ENCODE measurements at places on chromosomes 7 and 10.

GRCh38 chr7:42021631-42022030 is 215.4 kb downstream of the GLI3 start:
- H3K4me3 ChIP-seq = no peak overlapping the region
- no peaks in the 10 kb centered on the region for H3K4me1 ChIP-seq
- no peaks in the 10 kb centered on the region for H3K27me3 ChIP-seq
- 0 out of 2 replicates have a peak, but pooled peaks cover 6% of the 10 kb centered on the region for H3K36me3 ChIP-seq
- H3K27ac ChIP-seq = no peak overlapping the region

GRCh38 chr10:27893358-27893954 is 105.4 kb downstream of the ODAD2 start:
- H3K4me1 ChIP-seq = peaks cover 7% of the 10 kb centered on the region
- DNase-seq = peak; percentile 64
- no peak overlapping the region for H3K4me3 ChIP-seq
- H3K27ac ChIP-seq = 0 out of 2 replicates have a peak overlapping the region, but pooled peaks have one; percentile 5

DNA sequence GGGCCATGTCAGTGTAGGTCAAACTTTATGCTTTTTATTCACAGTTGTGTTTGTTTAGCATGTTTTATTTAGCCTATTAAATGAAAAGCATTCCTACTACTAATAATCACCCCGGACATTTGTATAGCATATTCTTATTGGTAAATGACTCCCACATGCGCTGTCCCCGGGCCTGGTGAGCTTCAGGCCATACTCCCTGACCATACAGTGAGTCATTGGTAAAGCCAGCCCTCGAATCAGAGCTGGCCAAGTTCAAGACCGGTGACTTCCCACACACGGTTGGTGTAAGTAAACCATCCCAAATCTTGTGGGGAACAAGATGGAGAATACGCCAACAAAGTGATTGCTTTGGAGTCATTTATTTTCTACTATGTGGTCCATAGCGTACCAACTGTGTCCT is 238.7 kb upstream of the TCF7L2 start:
- DNase-seq = peak; percentile 88
- no peaks in the 10 kb centered on the region for H3K27me3 ChIP-seq

DNA sequence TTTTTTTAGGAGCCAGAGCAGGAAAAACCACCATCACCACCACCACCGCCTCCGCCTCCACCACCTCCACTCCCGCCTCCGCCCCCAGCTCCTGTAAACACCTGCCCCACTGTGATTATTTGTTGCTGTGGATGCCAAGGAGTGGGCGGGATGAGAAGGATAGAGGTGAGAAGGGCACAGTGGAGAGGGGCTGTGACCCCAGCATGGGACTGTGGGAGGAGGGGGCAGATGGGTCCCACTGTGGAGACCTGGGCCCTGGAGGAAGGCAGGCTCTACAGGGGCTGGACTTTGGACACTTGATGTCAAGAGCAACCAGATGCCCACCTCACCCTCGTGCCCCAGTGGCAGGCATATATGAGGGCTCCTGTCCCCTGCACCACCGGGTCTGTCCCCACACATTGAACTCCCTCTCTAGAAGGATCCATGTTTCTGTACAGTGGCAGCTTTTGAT is 24.7 kb downstream of the ANTXRL start:
- H3K27me3 ChIP-seq = no peaks in the 10 kb centered on the region
- H3K4me3 ChIP-seq = no peak overlapping the region
- H3K36me3 ChIP-seq = no peaks in the 10 kb centered on the region
- H3K27ac ChIP-seq = no peak overlapping the region
- H3K4me1 ChIP-seq = no peaks in the 10 kb centered on the region

- H3K4me3 ChIP-seq = no peak overlapping the region
- no peak overlapping the region for H3K27ac ChIP-seq
- H3K36me3 ChIP-seq = no peaks in the 10 kb centered on the region
- H3K4me1 ChIP-seq = no peaks in the 10 kb centered on the region
Measured at GRCh38 chr10:26367771-26368170, 70.4 kb upstream of the APBB1IP start.

DNA sequence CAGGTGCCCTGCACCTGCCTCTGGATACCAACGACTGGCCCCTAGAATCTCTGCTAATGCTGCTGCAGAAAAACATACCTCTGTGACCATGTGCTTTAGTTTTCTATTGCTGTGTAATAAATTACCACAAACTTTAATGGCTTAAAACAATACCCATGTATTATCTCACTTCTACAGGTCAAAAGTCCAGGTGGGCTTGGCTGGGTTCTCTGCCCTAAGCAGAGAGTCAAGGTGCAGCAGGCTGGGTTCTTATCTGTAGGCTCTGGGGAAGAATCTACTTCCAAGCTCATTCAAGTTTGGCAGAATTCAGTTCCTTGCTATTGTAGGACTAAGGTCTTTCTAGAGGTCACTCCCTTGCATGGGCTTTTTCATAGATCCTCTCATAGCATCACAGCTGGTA is 52.3 kb downstream of the CCDC71L start:
- no peaks in the 10 kb centered on the region for H3K27me3 ChIP-seq
- no peaks in the 10 kb centered on the region for H3K36me3 ChIP-seq
- H3K4me1 ChIP-seq = peaks cover 29% of the 10 kb centered on the region

GRCh38 chr10:127346604-127347003 is 150.2 kb upstream of the INSYN2A start:
- no peak for DNase-seq
- H3K4me1 ChIP-seq = no peaks in the 10 kb centered on the region
- no peaks in the 10 kb centered on the region for H3K36me3 ChIP-seq
- H3K27me3 ChIP-seq = no peaks in the 10 kb centered on the region

DNA sequence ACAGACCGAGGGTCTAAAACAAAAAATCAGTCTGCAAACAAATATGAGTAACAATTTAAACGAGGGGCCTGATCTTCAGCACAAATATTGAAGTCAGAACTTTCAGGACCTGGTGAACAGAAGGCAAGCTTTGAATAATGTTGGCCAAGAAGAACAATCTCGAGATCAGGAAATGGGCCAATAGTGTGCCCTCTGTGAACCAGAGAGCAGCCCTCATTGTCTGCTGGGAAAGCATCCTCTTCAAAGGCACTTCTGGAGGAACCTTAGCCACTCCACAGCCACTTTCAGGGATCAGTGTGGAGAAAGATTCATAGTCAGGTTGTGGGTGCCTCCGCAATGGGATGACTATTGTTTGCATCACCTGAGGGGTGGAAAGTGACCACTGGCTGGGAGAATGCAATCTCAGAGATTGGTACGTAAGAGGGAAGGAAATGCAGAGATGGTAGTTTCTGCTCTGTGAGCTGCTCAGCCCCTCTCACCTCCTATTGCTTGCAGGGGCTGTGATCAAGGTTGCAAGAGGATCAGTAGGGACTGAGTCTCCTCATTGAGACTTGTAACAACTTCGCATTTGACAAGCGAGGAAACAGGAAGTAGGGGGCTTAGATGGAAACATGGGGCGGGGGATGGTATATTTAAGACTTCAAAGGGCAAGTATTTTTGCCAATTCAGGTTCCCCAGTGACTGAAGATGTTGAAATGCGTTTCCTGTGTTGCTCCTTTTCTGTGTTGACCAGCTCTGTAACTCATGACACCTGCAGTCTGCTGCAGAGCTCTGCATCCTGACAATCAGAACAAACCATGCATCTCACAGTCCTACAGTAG is 28.4 kb upstream of the IFRD1 start:
- H3K27ac ChIP-seq = peak overlapping the region; percentile 70
- H3K4me3 ChIP-seq = no peak overlapping the region
- no peak for DNase-seq

DNA sequence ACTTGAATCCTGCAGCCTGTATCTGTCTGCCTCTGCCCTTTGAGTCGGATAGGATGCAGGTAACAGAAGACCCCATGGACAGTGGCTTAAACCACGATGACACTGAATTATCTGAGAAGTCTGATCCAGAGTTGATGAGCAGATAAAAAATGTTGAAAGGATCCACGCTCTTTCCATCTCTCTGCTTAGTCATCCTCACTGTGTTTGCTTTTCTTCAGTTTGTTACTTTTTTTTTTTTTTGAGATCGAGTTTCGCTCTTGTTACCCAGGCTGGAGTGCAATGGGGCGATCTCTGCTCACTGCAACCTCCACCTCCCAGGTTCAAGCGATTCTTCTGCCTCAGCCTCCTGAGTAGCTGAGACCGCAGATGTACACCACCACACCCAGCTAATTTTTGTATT is 36.9 kb upstream of the GOLGA7B start:
- no peaks in the 10 kb centered on the region for H3K27me3 ChIP-seq
- no peaks in the 10 kb centered on the region for H3K36me3 ChIP-seq
- H3K4me1 ChIP-seq = peaks cover 17% of the 10 kb centered on the region
- peak; percentile 27 for DNase-seq
- no peak overlapping the region for H3K4me3 ChIP-seq

GRCh38 chr10:13518076-13518692 is 10.6 kb downstream of the BEND7 start:
- no peaks in the 10 kb centered on the region for H3K4me1 ChIP-seq
- no peak for DNase-seq
- no peaks in the 10 kb centered on the region for H3K36me3 ChIP-seq

DNA sequence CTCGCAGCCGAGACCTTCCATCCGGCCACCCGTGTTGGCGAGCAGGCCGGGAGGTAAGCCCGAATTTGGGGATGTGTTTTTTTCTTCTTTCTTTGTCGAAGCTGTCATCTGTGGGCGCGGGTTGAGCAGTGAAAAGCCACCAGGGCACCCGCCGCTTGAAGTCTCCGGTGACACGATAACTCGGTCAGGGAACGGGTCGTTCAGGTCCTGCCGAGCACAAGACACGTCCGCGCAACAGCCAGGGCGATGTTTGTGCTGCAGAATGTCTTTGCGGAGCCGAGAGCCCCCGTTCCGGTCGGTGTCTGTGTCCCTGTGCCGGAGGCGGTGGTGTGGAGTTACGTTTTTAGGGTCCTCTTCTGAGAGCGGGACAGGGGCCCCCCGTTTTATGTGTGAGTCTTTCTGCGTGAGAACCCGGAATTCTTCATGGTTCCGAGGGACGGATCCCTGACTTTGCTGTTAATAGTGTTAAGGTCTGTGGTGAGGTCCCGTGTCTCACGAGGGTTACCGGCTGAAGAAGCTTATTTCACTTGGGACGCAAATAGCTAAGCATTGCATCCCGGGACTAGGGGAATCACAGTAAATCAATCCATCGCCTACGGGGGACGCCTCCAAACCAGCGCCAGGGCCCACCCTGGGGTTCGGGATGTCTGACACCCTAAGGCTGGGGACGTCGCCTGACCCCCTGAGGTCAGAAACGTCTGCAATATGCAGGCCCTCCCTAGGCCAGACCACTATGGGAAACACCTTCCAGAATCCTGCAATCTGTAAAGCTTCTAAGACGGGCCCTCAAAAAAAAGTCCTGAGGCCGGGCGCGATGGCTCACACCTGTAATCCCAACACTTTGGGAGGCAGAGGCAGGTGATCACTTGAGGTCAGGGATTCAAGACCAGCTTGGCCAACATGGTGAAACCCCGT is 99.5 kb downstream of the ELFN1 start:
- H3K27me3 ChIP-seq = 0 out of 2 replicates have a peak, but pooled peaks cover 3% of the 10 kb centered on the region
- no peaks in the 10 kb centered on the region for H3K36me3 ChIP-seq
- no peak for DNase-seq
- no peak overlapping the region for H3K4me3 ChIP-seq
- no peak overlapping the region for H3K27ac ChIP-seq
- H3K4me1 ChIP-seq = no peaks in the 10 kb centered on the region

DNA sequence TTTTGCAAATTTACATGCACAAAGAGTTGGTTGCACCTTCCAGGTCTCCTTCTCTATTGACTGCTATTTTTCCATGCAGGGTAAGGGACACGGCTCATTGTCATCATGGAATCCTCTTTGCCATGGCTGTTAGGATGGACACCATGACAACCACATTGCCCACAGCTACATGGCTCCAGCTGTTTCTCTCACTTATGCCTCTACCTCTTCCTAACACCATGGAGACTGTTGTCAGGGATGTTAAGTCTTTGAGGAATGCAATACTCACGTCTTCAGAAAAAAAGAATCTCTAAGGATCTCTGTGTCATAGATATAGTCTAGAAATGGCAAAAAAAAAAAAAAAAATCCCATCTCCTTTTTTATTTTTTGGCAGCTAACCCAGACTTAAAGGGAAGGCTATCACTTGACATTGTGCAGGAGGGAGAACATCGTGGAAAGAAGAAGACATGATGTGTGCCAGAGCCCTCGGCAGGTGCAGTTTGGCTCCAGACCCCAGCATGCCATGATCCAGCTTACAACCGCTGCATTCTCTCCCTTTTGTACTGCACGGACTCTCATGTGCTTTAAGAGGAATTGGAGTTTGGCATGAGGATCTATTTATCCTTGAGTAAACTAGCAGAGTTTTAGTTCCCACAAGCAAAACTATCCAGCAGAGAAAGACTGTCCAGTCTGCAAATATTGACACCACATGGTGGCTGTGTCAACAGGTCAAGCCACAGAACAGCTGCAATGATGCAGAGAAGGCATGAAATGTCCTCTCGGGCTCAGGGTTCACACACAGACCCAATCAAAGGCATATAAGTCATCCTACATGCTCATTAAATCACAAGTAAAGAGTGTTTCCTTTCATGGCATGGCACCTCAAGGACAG is 70.8 kb downstream of the FRMD4A start:
- H3K36me3 ChIP-seq = no peaks in the 10 kb centered on the region
- DNase-seq = no peak
- no peak overlapping the region for H3K4me3 ChIP-seq
- H3K4me1 ChIP-seq = peaks cover 3% of the 10 kb centered on the region
- H3K27me3 ChIP-seq = no peaks in the 10 kb centered on the region

- DNase-seq = peak; percentile 37
- no peaks in the 10 kb centered on the region for H3K4me1 ChIP-seq
- peaks cover 71% of the 10 kb centered on the region for H3K27me3 ChIP-seq
- H3K27ac ChIP-seq = no peak overlapping the region
- no peaks in the 10 kb centered on the region for H3K36me3 ChIP-seq
Measured at GRCh38 chr10:106795619-106796018, 368.9 kb downstream of the SORCS1 start.

- H3K36me3 ChIP-seq = no peaks in the 10 kb centered on the region
- H3K4me3 ChIP-seq = no peak within 1 kb of the TSS
- DNase-seq = no peak
- no peaks in the 10 kb centered on the region for H3K4me1 ChIP-seq
Measured at GRCh38 chr7:121328508-121329190, at the start of gene WNT16. Gene WNT16 (plus strand): TSS chr7:121329000. CDS start chr7:121329293, 293 bp downstream.

GRCh38 chr7:135929722-135930141 is 47.4 kb downstream of the MTPN start:
- no peak overlapping the region for H3K27ac ChIP-seq
- no peak for DNase-seq
- peaks cover 6% of the 10 kb centered on the region for H3K36me3 ChIP-seq
- no peaks in the 10 kb centered on the region for H3K27me3 ChIP-seq
- peaks cover 6% of the 10 kb centered on the region for H3K4me1 ChIP-seq

DNA sequence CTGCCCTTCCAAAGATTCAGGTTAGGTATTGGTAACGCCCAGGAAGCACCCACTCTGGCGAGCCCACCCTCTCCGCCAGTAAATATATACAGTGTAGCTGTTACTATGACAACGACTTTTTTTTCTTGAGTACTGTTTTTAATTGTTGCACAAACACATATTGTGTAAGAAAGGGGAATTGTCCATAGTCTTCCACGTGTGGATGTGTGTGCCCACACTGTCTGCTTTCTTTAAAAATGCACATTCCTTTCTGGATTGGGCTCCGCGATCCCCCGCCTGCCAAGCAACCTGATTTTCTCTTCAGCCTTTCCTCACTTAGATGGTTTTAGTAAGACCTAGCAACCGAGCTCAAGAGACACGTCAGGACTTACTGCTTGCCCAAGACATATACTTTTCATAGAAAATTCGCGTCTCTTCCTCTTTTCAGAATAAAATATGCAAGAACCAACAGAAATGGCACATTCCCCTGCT is 247.8 kb downstream of the EBF3 start:
- H3K27ac ChIP-seq = no peak overlapping the region
- H3K4me3 ChIP-seq = no peak overlapping the region
- H3K36me3 ChIP-seq = no peaks in the 10 kb centered on the region
- peaks cover 5% of the 10 kb centered on the region for H3K4me1 ChIP-seq
- no peak for DNase-seq

- no peak for DNase-seq
- no peaks in the 10 kb centered on the region for H3K36me3 ChIP-seq
- H3K4me1 ChIP-seq = no peaks in the 10 kb centered on the region
- no peak overlapping the region for H3K27ac ChIP-seq
- H3K4me3 ChIP-seq = no peak overlapping the region
- H3K27me3 ChIP-seq = no peaks in the 10 kb centered on the region
Measured at GRCh38 chr10:88477343-88478085, 105.6 kb downstream of the RNLS start.
